ENCODE measurements at places on chromosomes 16 and 17. TPM values are rescaled to one million over a fixed set of nuclear protein-coding genes. Genes with fewer than 3 reads are reported as not detected.

The HS3ST4 gene
- total RNA-seq = not detected

The C16orf86 gene
- 11.9 TPM for total RNA-seq

The CLDN9 gene
- not detected for total RNA-seq

The SNRNP25 gene
- total RNA-seq = 16.4 TPM

The HOXB4 gene
- total RNA-seq = 6.2 TPM

DNA sequence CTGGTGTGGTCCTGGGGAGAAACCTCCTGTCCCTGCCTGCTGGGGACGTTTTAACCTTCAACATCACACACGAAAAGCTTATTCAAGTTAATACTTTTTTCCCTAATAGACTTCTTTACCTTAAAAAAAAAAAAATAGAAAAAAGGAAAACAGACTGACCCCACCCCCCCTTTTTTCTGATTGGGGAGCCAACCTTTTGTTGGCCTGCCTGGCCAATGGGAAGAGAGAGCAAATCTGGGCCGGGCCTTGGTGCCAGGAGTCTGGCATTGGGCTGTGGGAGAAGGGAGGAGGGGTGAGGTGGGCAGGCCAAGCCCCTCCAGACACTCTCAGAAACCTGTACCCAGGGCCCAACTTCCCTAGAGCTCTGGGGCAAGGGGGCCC is 3.0 kb downstream of the CBX8 start:
- H3K27me3 ChIP-seq = peaks cover 38% of the 10 kb centered on the region
- no peak overlapping the region for H3K4me3 ChIP-seq
- H3K27ac ChIP-seq = no peak overlapping the region

DNA sequence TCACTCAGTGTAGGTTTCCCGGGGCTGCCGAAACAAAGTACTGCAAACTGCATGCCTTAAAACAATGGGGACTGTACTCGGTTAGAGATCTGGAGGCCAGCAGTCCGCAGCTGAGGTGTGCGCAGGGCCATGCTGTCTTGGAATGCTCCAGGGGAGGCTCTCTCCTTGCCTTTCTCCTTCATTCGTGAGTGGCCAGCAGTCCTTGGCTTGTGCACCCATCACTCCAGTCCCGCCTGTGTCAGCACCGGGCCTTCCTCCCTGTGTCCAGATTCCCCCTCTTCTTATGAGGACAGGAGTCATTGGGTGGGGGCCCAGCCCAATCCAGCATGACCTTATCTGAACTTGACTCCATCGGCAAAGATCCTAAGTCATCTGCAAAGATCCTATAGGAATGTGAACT is 43.4 kb downstream of the COX4I1 start:
- no peaks in the 10 kb centered on the region for H3K36me3 ChIP-seq
- no peak overlapping the region for H3K27ac ChIP-seq
- H3K27me3 ChIP-seq = no peaks in the 10 kb centered on the region
- DNase-seq = no peak
- no peaks in the 10 kb centered on the region for H3K4me1 ChIP-seq
- no peak overlapping the region for H3K4me3 ChIP-seq

- no peak overlapping the region for H3K4me3 ChIP-seq
- H3K27ac ChIP-seq = no peak overlapping the region
- peaks cover 18% of the 10 kb centered on the region for H3K4me1 ChIP-seq
- H3K36me3 ChIP-seq = peaks cover 5% of the 10 kb centered on the region
Measured at GRCh38 chr16:11123666-11124065, 132.3 kb downstream of the SOCS1 start.

DNA sequence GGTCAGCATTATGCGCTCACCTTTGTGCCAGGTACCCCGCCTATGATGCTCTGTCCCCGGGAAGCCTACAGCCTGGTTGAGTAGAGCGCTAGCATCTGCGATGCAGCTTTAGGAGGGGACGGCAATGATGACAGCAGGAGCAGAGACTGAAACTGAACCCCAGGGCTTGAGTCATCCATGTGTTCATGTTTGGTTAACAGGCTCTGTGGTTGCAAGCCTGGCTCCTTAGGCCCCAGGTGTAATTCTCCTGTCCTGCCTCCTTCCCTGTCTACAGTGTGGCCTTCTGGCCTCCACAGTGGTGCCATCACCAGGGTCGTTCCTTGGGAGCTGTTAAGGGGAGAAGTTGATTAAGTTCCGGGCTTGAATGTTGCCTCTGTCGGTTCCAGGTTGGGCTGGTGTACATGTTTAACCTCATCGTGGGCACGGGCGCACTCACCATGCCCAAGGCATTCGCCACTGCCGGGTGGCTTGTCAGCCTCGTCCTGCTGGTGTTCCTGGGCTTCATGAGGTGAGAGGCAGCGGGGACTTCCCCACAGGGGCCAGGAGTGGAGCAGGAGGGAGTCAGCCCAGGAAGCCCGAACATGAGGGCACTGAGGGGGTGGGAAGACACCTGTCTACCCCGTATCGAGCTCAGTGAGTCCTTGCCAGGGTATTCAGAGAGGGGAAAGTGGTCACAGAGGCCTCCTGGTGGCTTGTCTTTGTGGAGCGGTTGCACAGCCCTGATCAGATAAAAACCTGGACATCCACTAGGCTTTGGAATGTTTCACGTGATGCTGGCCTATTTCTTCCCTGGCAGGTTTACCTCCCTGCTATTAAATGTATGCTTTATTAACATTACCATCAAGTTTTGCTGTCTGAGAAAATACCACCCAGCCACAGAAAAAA is 9.2 kb upstream of the NAT9 start:
- no peak overlapping the region for H3K4me3 ChIP-seq
- peaks cover 12% of the 10 kb centered on the region for H3K36me3 ChIP-seq
- no peak overlapping the region for H3K27ac ChIP-seq
- DNase-seq = no peak

- H3K27me3 ChIP-seq = peaks cover 9% of the 10 kb centered on the region
- H3K36me3 ChIP-seq = peaks cover 14% of the 10 kb centered on the region
- H3K4me1 ChIP-seq = peaks cover 3% of the 10 kb centered on the region
- no peak for DNase-seq
- no peak overlapping the region for H3K4me3 ChIP-seq
- H3K27ac ChIP-seq = no peak overlapping the region
Measured at GRCh38 chr17:42783062-42783790, 2.8 kb downstream of the WNK4 start.

DNA sequence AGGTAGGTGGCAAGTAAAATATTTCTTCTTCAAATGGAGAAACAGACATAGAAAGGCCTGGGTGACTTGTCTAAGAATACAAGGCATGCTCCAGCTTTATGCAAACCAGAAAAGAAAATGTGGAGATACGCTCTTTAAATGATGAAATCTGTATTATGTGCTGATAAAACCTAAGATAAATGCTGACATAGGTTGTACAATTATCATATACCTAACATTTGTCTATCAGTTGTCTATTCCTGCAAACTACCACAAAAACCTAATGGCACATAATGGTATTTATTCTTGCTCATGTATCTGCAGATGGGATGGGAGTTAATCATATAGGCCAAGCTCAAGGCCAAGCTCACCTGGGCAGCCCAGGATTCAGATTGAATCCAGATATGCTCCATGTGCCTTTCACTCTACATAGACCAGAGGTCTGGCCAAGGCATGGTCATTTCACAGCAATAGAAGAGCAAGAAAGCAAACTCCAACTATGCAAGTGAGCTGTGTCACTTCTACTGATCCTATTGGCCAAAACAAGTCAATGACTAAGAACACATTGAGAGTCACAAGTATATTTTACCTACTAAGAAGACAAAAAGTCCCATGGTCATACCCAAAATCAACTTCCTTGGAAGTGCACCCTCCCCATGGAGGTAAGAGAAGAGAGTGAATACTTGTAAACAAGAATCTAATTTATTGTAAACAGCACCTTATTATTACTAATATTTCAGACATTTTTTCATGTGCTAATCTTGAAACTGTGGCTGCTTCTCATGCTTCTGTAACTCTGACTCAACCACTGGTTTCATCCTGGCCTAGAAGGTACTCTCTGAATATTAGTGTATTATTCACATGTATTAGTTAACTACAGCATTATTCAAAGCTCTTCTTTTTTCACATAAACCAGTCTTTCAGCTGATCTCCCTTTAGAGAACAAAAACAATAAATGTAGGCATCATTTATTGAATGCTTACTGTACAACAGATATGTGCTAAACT is 270.7 kb upstream of the SOX9 start:
- no peak overlapping the region for H3K27ac ChIP-seq
- H3K36me3 ChIP-seq = no peaks in the 10 kb centered on the region
- H3K27me3 ChIP-seq = no peaks in the 10 kb centered on the region
- H3K4me3 ChIP-seq = no peak overlapping the region
- H3K4me1 ChIP-seq = no peaks in the 10 kb centered on the region
- no peak for DNase-seq

- H3K27me3 ChIP-seq = no peaks in the 10 kb centered on the region
- H3K4me3 ChIP-seq = peak overlapping the region; percentile 92
- peaks cover 38% of the 10 kb centered on the region for H3K4me1 ChIP-seq
- no peak for DNase-seq
Measured at GRCh38 chr17:7613769-7614424, 800 bp downstream of the FXR2 start.

GRCh38 chr16:73151225-73151624 is 103.3 kb upstream of the ZFHX3 start:
- no peak for DNase-seq
- no peaks in the 10 kb centered on the region for H3K4me1 ChIP-seq
- H3K36me3 ChIP-seq = no peaks in the 10 kb centered on the region
- H3K27ac ChIP-seq = no peak overlapping the region

DNA sequence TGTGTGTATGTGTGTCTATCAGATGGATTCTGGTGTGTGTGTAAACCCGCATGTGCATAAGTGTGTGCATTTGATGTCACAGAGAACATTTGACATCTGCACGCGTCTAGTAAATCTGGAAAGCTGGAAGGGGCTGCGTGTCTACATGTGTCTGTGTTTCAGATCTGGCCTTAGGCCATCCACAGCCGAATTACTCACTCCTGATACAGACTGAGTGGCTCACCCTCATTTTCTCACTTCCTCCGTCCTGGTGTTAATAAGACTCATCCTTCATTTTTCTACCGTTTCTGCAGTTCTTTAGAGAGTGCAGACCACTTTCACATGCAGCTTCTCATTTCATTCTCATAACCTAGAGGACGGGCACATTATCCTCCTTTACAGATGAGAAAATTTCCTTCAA is 491.6 kb downstream of the CDH13 start:
- H3K27me3 ChIP-seq = no peaks in the 10 kb centered on the region
- DNase-seq = no peak
- H3K4me3 ChIP-seq = no peak overlapping the region
- H3K27ac ChIP-seq = no peak overlapping the region
- H3K4me1 ChIP-seq = no peaks in the 10 kb centered on the region
- H3K36me3 ChIP-seq = no peaks in the 10 kb centered on the region

DNA sequence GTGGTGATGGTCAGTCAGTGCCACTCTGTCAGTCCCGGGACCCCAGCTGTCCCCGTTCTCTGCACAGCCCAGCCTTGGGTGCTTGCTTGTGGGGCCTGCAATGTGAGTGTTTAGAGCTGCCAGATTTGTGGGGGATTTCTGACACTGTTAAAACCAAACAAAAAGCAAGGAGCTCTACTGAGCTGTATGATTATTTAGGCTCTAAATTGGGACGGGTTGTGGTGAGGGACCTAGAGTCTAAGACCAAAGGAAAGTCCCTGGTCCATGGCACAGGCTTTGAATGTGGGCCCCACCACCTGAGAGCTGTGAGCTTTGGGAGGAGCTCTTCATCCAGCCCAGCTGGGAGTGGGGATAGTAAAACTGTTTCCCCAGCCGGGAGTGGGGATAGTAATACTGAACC is 63.3 kb downstream of the KSR1 start:
- H3K4me1 ChIP-seq = no peaks in the 10 kb centered on the region
- H3K36me3 ChIP-seq = no peaks in the 10 kb centered on the region
- H3K4me3 ChIP-seq = no peak overlapping the region
- H3K27ac ChIP-seq = no peak overlapping the region
- DNase-seq = no peak
- no peaks in the 10 kb centered on the region for H3K27me3 ChIP-seq

GRCh38 chr17:42819939-42820535 is 4.0 kb downstream of the BECN1 start:
- peaks cover 14% of the 10 kb centered on the region for H3K4me1 ChIP-seq
- no peak overlapping the region for H3K4me3 ChIP-seq
- no peak for DNase-seq
- peaks cover 49% of the 10 kb centered on the region for H3K36me3 ChIP-seq
- no peak overlapping the region for H3K27ac ChIP-seq

DNA sequence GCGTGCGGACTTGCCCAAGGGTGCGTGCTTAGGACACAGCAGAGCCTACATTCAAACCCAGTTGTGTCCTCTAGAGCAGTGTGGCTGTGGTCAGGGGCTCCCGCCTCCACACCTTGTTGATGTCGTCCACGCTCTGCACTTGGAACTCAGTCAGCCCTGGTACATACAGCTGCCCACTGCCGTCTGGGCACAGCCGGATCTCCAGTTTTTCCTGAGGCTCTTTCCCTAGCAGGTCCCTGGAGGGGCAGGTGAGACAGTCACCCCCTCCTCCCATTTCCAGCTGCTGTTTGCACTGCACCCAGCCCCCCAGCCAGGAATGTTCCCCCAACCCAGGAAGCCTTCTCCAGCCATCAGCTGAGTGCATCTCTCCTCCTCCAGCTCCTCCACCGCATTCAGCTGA is 25.7 kb downstream of the KATNB1 start:
- H3K4me1 ChIP-seq = no peaks in the 10 kb centered on the region
- DNase-seq = no peak
- no peak overlapping the region for H3K27ac ChIP-seq
- H3K36me3 ChIP-seq = peaks cover 12% of the 10 kb centered on the region
- H3K4me3 ChIP-seq = no peak overlapping the region

- H3K4me3 ChIP-seq = no peak overlapping the region
- H3K36me3 ChIP-seq = no peaks in the 10 kb centered on the region
- H3K27me3 ChIP-seq = no peaks in the 10 kb centered on the region
- H3K27ac ChIP-seq = no peak overlapping the region
Measured at GRCh38 chr16:75922250-75922649, 196.0 kb upstream of the CPHXL start.

DNA sequence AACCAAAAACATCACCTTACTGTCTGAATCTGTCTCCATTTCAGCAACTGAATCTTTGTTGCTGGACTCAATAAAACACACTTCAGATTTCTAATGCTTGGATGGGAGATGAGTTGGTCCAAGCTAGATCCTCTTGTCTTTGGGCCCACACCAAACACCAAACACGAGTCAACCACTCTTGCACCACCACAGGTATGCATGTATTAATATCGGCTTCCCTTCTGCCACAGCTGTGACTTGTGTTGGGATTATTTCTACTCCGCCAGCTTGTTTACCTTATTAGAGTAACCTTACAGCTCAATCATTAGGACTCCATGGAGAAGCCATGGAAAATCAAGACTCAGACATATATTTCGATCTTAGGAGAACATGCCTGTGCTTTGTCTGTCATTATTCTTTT is 49.9 kb downstream of the XYLT1 start:
- no peaks in the 10 kb centered on the region for H3K36me3 ChIP-seq
- H3K4me1 ChIP-seq = peaks cover 4% of the 10 kb centered on the region
- H3K27ac ChIP-seq = no peak overlapping the region
- no peaks in the 10 kb centered on the region for H3K27me3 ChIP-seq
- no peak for DNase-seq

- no peaks in the 10 kb centered on the region for H3K36me3 ChIP-seq
- no peak overlapping the region for H3K27ac ChIP-seq
- no peaks in the 10 kb centered on the region for H3K27me3 ChIP-seq
- no peak overlapping the region for H3K4me3 ChIP-seq
- no peak for DNase-seq
- H3K4me1 ChIP-seq = no peaks in the 10 kb centered on the region
Measured at GRCh38 chr17:50412188-50412732, 13.8 kb upstream of the ACSF2 start.

- no peaks in the 10 kb centered on the region for H3K27me3 ChIP-seq
- no peak for DNase-seq
- peaks cover 4% of the 10 kb centered on the region for H3K4me1 ChIP-seq
- no peak overlapping the region for H3K27ac ChIP-seq
Measured at GRCh38 chr17:76368545-76368944, 14.8 kb upstream of the PRPSAP1 start.

Measured in thoracic aorta (tissue), 2 donors.